ENCODE measurements at places on chromosomes 12 and 14.

- peak; percentile 13 for DNase-seq
Observed at GRCh38 chr12:6724409-6724797, 557 bp downstream of the COPS7A start.

GRCh38 chr12:75977952-75978671 lies 53.5 kb downstream of the PHLDA1 start:
- DNase-seq, result peak; percentile 56

DNA sequence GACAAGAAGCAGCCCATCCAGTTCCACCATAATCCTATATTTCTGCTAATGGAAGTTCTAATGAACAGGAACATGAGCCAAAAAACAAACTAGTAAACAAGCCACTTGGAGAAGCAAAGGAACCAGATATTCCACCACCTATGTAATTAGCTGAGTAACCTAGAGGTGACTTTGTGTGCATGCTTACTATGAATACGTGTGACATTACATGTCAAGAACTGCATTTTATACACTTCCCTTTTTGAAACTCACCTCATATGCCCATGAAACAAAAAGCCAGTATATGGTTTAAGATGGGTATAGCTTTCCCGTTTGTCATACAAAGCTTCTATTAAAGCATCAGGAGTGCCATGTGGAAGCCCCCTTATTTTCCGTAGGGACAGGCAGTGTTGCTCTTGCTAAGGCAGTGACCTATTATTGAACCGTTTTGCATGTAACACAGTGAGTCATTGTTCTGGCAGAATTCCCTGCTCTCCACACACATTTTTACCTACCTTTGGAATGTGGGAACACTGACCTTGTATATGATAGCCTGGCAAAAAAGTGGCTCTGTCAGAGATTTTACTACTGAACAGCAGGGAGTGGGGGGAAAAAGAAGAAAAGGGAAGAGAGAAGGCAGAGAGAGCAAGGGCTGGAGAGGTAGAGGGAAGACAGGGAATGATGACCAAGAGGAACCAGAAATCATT lies 34.8 kb upstream of the FRMD6 start:
- DNase-seq, result no peak

DNA sequence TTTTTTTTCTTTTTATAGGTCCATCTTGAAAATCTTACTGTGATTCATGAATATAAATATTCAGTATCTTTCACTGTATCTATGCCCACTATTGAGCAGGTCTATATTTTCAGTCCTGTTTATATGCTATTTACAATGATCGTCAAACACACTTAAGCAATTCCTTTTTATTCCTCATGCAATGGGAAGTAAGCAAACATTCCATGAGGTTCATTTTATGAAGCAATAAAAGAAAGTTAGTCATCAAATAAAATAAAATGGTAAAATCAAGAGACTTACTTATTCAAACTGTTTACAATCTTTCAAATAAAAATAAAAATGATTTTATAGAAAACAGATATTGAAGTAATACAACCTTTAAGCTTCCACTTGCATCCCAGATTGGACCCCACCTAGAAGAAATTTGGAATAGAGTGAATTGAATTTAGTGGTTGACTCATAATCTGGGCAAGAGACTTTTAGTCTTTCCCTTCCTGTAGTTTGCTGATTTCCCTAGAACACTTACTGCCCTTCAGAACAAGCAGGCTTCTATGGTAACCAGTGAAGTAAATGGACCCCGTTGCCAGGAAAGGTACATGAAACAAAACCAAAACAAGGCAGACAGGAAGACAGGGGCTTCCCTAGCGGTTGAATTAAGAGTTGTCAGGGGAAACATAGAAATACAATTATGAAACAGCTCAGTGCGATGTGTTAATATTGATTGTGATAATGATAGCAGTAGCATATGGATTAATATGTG lies 241.0 kb upstream of the ATP2B1 start:
- DNase-seq, result no peak

- no peak for DNase-seq
Observed at GRCh38 chr14:56284641-56285040, 166.4 kb downstream of the PELI2 start.

DNA sequence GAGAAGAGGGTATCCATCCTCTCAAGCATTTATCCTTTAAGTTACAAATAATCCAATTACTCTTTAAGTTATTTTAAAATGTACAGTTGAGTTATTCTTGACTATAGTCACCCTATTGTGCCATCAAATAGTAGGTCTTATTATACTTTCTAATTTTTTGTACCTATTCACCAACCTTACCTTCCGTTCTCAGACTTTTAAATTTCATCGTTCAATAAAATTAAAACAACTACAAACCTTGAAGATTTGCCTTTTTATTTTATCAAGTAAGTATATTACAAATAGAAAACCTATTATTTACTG lies 972 bp upstream of the DCTN2 start:
- DNase-seq, result no peak

DNA sequence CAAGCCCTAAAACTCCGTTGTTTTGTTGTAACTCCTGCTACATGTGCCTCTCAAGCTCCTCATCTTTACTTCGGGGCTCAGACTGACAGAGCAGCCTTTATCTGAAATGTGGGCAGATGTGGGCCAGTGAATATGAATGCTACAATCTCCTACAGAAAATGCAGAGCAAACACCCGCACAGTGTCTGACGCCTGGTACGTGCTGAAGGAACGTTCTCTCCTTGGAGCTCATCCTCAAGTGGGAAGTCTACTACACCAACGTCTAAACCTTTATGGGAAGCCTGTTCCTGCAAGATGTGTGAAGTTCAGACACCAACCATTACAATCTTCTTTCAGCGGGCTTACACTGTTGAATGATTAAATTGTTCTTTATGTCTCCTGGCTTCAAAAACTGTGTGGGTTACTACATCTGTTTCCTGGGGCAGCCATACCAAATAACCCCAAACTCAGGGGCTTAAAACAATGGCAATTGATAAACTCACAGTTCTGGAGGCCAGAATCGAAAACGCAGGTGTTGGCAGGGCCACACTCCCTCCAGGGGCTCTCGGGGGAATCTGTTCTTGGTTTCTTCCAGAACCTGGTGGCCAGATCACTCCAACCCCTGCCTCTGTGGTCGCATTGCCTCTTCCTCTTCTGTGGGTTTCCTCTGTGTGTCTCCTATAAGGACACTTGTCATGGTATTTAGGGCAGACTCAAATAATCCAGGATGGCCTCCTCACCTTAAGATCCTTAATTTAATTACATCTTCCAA lies 179.7 kb upstream of the PLXNC1 start:
- DNase-seq, result no peak

- no peak for DNase-seq
Observed at GRCh38 chr12:79406993-79407392, 283.8 kb downstream of the PAWR start.

DNA sequence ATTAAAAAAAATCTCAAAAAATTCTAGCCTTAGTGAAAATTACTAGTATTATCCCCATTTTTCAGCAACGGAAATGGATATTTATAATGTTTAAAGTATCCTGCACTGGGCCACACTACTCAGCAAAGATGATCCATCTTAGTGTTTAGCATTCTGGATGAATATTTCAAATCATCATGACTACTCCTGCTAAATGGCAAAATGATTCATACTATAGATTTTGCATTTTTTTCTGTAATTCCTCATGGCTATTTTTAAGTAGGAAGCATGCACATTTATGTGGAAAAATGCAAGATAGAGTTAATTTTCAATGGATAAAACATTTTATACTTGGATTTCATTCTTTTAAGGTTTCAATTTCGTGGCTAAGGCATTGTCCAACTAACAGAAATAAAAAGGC lies 59.6 kb downstream of the LRFN5 start:
- no peak for DNase-seq

- DNase-seq, result no peak
Observed at GRCh38 chr12:28032811-28033537, 60.4 kb upstream of the PTHLH start.

All from stimulated activated CD4-positive, alpha-beta T cell treated with anti-CD3 and anti-CD28 coated beads, Interleukin-4, amount 100 ng/mL, for 1 hour (primary cell).